Stimulated activated CD4-positive, alpha-beta T cell treated with anti-CD3 and anti-CD28 coated beads, Interleukin-15, amount 100 ng/mL, for 1 hour (primary cell): ENCODE measurements at places on chromosomes 5 and 9.

DNA sequence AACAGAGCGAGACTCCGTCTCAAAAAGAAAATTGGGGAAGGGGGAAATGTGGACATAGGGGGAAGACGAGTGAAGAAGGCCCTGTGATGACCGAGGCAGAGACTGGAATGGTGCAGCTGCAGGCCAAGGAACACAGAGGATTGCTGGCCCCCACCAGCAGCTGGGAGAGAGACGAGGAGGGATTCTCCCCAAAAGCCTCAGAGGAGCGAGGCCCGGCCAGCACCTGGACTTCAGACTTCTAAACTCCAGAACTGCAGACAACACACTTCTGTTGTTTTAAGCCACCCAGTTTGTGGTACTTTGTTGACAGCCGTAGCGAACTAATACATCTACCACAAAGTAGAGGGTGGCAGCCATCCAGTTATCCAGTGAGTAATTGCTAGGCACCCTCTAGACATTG lies 124.6 kb downstream of the ATPSCKMT start:
- DNase-seq, result no peak

GRCh38 chr9:33101104-33101951 lies 24.9 kb upstream of the SMU1 start:
- no peak for DNase-seq

DNA sequence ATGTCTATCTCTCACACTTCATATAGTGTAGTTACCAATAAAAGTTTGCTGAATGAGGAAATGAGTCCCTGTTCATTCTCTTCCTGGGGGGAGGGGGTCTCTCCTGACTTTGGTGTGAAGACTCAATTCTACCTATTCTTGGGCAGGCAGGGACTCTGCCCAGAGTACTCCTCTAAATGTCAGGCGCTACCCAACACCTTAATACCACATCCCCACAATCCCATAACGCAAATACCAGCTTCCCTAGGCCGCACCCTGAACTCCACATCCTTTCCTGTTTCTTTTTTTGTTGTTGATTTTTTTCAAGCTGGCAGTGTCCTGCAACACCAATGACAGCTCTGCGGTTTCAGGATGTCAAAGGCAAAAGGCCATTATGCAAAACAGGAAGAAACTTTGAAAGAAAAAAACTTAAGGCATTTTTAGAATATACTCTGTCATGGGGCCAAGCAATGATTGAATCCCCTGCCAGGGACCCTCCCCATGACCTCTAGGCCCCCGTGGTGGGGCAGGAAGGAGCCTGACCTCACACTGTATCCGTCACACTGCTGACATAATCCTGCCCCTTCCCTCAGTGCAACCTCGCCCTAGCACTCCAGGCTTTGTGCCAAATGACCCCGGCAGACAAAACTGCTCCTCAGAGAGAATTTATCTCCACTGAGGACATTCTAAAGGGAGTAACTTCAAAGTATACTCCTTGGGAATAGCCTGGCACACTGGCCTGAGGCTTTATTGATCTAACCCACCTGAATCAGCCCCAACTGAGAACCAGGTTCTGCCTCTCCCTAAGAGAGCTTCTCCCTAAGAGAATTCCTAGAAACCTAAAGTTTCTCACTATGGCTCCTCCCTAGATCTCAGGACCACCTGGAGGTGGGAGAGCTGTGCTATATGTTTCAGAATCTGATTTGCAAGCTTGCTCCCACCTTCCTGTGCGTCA lies 8.0 kb downstream of the B4GALT1 start:
- no peak for DNase-seq

GRCh38 chr9:116497095-116497890 lies 189.8 kb upstream of the TRIM32 start:
- DNase-seq, result no peak

DNA sequence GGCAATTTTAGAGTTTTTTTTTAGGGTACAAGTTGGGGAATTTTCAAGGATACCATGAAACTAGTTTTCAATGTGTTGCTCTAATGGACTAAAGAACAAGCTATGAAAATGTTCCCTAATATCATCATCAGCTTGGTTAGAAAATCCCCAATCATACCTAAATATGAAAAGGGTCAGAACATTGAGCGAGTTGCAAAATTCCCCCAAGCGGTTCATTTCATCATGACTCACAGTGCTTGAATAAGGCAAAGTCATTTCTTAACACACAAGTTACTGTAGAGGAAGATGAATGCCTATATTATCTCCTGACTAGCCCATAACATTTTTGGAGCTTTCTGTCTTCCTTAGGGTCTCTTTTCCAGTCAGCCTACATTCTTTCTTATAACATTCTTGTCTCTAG lies 62.7 kb downstream of the ST8SIA4 start:
- DNase-seq, result no peak

GRCh38 chr9:22044583-22044982 lies 35.5 kb upstream of the CDKN2B start:
- DNase-seq, result no peak

DNA sequence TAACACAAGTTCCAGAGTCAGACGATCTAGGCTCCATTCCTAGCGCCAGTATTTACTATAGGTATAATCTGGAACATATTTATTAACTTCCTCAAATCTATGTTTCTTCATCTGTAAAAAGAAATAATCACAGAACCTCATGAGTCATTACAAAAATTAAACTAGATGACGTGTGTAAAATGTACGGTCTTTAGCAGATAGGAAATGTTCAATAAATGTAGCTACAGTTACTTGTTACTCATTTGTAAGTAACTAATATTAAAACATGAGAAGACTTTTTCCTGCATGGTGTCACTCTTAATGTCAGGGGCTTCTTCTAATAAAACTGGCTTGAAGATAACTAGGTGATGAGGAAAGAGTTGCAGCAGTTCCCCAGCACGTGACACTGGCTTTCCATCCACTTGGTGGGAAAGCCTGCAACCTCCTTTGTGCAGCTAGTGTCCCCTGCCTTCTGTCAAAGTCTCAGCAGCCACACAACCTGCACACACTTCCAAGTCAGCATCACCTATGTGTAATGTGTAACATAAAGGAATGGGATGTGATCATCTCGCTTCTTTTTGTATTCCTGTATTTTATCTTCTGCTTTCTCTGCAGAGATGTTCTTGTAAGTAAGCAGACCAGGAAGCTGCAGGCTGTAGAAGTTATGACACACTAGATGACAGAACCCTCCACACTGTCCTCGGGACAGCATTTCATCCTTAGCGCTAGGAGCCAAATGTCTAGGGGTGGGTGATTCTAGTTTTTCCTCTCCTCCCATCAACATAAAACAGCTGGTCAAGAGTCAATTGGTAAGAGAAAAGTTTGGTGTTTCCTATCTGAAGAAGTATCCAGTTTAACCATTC lies 1.8 kb upstream of the JAKMIP2 start:
- no peak for DNase-seq

DNA sequence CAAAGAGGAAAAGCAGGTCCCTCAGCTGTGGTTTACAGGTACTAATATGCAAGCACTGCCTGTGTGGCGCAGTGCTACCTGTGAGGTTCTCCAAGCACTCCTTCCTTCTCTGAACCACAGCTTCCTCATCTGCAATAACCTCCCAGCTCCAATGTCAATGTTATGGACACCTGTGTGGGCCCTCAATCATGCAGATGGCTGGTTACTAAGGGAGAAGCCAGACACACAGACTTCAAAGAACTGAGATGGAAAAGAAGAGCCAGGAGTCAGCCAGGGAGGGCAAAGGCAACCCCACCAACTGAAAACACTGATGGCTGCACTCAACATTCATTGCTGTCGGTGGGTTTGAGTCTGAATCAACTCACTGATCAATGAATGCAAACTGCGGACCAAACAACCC lies 77.7 kb downstream of the NR6A1 start:
- no peak for DNase-seq

DNA sequence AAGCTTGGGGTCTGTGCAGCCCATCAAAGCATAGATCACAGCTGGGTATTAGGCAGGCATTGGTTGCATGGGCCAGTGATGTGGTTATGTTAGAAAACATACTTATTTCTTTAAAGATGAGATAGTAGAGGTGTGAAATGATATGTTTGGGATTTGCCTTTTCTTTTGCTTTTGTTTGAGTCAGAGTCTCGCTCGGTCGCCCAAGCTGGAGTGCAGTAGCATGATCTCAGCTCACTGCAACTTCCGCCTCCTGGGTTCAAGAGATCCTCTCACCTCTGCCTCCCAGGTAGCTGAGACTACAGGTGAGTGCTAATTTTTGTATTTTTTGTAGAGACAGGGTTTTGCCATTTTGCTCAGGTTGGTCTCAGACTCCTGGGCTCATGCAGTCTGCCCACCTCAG lies 84.8 kb downstream of the PDE6A start:
- DNase-seq, result no peak

GRCh38 chr5:35415309-35415708 lies 185.0 kb upstream of the PRLR start:
- DNase-seq, result no peak

GRCh38 chr5:94153736-94154450 lies 412.5 kb upstream of the POU5F2 start:
- no peak for DNase-seq

GRCh38 chr5:74367934-74368333 lies 272.6 kb downstream of the ENC1 start:
- DNase-seq, result no peak

DNA sequence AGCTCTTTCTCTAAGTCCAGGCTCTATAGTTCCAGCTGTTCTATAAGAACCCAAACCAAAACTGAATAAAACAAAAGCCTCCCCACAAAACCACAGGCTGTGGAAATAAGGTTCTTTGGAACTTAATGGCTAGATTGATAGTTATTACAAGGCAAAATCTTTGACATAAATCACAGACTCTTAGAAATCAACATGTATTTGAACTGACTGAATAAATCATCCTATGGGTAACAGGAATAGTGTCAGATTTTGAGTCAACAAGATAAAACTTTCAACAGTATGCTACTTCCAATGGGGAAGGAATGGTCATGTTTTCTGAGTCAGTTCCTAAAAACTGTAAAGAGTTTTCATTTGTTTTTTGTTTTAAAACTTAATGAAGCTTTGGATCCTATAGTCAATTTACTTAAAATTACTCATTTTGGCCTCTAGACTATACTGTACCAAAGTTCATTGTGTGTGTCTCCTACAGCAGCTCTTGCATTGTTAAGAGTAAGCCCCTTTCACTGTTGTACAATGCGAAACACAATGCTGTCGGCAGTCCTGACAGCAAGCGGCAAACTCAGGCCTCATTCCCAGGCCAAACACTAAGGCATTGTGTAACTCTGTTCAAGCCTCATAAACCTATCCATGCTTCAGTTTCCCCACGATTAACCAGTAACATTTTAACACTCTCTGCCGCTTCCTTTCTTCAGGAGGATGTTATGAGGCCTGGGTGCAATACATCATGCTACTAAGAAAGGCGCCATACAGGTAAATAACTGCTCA lies 134.1 kb downstream of the ARL15 start:
- DNase-seq, result no peak

- no peak for DNase-seq
Observed at GRCh38 chr5:21820527-21820926, 1032.6 kb downstream of the CDH12 start.

GRCh38 chr5:67774786-67775185 lies 440.8 kb upstream of the PIK3R1 start:
- DNase-seq, result no peak
